ENCODE measurements at places on chromosomes 3 and 15.

DNA sequence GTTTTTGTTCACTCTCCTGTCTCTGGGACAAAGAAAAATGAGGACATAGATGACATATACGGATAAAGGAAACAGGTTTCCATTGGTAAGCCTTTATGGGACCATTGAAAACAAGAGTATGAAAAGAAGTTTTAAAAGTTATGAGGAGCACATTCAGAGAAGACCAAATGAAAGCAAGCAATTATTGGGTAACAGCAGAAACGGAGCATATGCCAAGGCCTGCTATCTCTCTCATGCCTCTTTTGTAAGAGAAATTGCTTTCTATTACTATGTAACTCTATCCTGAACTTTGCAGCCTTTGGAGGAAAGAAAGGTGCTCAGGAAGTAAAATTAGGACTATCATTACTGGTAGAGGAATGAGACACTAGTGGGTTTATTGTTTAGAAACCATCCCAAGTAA lies 14.9 kb upstream of the DPH6 start:
- no peak for DNase-seq

DNA sequence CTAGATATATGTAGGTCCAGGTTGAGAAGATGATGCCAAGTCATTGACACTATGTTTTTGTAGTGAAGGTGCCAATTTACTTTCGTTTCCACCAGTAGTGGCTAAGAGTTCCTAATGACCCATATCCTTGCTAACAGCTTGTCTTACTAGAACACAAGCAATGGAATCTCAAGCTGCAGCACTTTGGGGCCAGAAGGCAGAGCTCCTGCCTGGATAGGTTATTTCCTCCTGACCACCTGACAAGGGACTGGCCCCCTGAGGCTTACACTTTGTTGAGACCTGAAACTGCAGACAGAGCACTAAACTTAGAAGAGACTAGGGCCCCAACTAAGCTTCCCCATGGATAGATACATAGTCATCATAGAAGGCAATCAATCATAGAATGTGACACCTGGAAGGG lies 11.7 kb downstream of the ONECUT1 start:
- no peak for DNase-seq

GRCh38 chr15:25737218-25737643 lies 125.9 kb downstream of the ATP10A start:
- no peak for DNase-seq

- no peak for DNase-seq
These were observed 116.4 kb upstream of the RAD18 start for GRCh38 chr3:9079676-9080075.

GRCh38 chr15:57410373-57410772 lies 34.1 kb downstream of the CGNL1 start:
- no peak for DNase-seq

Measured in kidney capillary endothelial cell (primary cell).